Stimulated activated CD4-positive, alpha-beta T cell treated with anti-CD3 and anti-CD28 coated beads, Interleukin-1b, Interleukin-23, amount 100 ng/mL, for 4 hours (primary cell): ENCODE measurements at places on chromosomes 2 and 18.

DNA sequence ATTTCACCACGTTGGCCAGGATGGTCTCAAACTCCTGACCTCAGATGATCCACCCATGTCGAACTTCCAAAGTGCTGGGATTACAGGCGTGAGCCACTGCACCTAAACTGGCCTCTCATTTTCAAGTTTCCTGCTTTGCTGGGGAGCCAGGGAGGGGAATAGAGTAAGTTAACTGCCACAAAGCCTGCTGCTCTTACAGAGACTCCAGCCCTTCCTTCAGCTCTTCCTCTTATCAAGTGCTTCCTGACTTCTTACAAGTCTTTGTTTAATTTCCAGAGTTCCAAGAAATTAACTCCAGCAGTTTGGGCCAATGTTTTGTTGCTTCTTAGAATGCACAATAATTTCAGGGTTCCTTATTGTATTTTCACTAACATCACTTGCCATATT lies 24.3 kb upstream of the UBE2F start:
- DNase-seq = no peak

DNA sequence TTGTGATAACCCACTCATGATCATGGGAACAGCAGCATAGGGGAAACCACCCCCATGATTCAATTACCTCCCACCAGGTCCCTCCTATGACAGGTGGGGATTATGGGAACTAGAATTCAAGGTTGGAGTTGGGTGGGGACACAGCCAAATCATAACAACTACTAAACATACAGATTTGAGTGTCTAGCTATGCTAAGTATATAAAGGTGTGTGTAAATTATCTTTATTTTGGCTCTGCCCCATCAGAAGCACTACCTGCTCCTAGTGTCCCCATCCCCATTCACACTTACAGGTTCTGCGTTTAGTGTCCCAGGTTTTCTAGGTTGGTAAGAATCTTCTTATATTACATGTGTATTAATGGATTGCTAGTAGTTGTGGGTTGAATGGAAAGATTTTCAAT lies 464.7 kb downstream of the EPHA4 start:
- no peak for DNase-seq

DNA sequence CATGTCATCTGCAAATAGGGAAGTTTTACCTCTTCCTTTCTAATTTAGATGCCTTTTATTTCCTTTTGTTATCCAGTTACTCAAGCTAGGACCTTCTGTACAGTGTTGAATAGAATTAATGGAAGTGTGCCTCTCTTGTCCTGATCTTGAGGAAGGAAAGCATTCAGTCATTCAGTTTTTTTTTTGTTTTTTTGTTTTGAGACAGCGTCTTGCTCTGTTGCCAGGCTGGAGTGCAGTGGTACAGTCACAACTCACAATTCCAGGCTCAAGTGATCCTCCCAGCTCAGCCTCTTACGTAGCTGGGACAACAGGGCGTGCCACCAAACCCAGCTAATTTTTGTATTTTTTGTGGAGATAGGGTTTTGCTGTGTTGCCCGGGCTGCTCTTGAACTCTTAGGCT lies 203.9 kb upstream of the ALPP start:
- DNase-seq = no peak

DNA sequence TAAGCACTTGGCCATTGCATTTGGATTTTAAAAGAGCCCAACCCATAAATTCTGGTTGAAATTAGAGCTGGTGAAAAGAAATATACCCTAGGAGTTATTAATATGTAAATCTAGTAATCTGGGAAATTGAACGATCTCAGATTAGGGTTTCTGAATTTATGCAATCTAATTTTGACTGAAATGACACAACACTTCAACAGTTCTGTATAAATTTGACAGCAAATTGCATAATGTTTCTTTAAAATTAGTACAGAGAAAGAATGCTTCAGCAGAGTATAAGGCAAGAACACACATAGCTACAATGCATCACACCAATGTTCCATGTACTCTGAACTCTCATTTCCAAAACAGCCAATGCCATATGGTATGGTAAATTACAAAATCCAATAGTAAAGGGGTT lies 201.5 kb upstream of the ITGA4 start:
- DNase-seq = no peak

- peak; percentile 52 for DNase-seq
Measured at GRCh38 chr2:218168635-218169462, 2.1 kb upstream of the CXCR1 start.

- no peak for DNase-seq
Measured at GRCh38 chr18:61833978-61834377, 58.8 kb downstream of the RNF152 start.

DNA sequence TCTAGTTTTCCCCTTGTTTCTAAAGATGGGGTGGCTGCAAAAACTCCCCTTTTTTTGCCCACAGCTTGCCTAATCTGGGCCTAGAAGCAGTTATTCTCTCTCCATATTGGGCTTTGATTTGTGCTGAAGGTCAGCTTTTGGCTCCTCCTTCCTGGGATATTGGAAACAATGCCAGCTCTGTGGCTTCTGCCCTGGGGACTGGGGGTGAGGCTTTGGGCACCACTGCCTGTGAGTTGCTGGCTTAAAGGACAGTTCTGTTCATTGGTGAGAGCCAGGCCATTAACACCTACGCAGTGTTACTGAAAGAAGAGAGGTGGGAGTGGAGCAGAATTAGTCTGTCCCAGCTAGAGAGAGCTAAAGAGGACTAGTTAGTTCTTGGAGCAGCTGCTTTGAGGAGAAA lies 4.3 kb downstream of the UBXN2A start:
- DNase-seq = no peak

DNA sequence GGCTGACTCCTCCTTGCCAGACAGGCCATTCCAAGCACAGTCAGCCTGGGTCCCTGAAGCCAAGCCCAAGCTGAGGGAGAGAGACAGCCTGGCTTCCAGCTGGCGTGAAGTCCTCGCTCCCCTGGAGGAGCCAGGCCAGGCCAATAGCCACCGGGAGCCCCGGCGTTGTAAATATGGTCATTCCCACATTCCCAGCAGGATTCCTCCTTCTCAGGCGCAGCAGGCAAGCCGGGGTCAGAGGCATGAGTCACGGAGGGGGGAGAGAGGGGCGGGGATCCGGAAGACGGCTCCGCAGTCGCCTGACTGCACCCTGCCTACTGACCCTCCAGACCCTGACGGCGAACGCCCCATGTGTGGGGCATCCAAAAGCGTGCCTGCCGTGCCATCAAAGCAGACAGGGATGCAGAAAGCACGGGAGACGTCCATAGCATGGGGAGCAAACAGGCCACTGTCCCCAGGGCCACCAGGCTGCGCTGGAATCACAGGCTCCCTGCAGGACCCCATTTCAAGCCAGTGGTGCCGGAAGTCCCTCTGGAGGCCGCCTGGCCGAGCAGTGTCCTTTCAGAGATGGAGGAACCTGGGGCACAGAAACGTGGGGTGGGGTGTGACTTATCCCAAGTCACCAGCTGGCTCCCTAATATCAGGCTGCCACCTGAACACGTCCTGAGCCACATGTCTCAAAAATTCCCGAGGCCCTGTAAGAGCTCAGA lies 48.2 kb downstream of the TWIST2 start:
- no peak for DNase-seq

DNA sequence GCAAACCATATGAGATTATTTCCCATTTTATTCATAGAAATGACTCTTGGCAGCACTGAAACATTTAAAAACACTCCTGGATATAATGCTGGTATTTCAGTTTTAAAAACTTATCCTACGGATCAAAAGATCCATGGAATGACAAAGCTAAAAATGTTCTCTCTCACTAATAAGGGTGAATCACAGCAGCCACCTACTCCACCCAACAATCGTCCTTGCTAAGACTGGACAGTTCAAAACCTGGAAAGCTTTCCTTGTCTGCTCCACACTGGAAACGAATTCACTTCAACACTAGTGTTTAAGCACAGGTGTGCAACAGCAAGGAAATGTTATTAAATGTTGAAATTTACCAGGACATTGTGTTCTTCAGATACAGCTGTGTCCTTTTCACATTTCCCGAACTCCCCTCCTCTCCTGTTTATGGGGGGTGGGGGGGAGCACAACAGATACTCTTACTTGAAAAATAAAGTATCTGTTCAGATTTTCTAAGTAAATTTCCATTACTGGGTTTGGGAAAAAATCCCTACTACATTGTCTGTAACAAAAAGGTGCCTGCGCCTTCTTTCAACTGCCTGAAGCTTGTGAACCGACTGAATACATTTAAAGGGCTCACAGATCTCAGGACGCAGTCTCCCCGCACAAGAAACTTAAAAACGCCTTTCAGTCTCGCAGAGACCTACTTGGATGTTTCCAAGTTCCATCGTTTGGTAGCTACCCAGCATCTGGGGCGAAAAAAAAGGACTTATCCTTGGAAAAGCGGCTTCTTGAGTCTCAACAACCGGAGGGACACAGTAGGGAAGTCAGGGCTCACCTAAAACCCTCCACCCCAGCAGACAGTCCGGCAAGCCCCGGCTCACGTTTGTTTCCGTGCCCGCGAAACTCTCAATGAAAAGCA lies 1.3 kb downstream of the YWHAQ start:
- DNase-seq = no peak

DNA sequence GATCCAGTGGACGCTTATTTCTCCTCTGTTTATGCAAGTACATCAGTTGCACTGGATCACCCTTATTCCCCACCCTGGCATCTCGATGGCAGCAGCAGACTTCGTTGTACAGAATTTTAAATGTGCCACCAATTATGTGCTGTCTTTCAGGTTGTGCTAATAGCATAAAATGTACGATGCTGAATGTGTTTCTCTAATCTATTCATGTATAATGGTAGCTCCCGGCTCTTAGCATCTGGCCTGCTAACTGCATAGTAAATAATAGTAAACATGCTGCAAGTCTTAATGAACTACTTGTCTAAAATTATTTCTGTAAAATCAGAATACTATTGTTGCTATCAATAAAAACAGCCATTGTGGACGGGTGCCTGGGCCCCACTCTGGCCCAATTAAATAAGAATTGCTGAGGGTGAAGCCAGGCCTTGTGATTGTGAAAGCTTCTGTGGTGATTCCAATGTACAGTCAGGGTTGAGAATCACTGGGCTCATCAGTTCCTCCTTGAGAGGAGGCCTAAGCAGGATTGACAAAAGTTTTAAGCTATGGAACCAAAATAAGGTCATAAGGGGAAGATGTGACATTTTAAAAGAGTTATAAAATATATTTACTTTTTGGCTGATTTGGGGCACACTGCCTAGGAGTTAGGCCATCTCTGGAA lies 14.4 kb upstream of the MYO3B start:
- DNase-seq = no peak

- no peak for DNase-seq
Measured at GRCh38 chr18:75489493-75490190, 62.1 kb upstream of the SMIM21 start.

DNA sequence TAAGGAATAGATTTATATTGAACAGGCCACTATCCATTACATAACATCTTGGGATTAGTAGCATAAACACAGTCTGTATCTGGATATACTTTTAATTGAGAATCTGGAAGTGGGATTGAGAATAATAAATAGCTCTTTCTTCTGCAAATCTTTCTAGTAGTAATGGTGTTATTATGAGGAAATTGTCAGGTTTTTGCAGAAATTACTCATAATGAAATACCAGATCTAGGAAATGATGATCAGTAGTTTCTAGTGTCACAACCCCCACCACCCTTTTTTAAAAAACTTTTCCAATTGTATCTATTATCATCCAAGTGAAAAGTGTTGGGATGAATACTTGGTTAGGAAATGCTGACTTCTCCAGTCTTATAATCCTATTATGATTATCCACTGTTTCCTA lies 18.7 kb downstream of the NBEAL1 start:
- DNase-seq = no peak

DNA sequence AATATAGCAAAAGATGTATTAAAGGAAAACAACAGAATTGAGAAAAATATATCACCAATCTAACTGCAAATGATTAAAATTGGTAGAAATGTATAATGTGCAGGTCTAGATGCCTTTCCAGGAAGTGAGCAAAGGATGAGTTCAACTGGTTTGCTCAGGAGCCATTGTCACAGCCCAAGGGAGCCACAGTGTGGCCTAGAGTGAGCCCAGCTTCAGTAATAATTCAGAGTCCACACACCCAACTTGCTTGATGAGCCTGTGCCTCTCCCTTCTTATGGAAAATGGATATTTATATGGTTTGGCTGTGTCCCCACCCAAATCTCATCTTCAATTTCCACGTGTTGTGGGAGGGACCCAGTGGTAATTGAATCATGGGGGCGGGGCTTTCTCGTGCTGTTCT lies 92.2 kb upstream of the ASAP2 start:
- no peak for DNase-seq

- DNase-seq = no peak
Measured at GRCh38 chr2:30162806-30163205, 16.0 kb downstream of the YPEL5 start.

DNA sequence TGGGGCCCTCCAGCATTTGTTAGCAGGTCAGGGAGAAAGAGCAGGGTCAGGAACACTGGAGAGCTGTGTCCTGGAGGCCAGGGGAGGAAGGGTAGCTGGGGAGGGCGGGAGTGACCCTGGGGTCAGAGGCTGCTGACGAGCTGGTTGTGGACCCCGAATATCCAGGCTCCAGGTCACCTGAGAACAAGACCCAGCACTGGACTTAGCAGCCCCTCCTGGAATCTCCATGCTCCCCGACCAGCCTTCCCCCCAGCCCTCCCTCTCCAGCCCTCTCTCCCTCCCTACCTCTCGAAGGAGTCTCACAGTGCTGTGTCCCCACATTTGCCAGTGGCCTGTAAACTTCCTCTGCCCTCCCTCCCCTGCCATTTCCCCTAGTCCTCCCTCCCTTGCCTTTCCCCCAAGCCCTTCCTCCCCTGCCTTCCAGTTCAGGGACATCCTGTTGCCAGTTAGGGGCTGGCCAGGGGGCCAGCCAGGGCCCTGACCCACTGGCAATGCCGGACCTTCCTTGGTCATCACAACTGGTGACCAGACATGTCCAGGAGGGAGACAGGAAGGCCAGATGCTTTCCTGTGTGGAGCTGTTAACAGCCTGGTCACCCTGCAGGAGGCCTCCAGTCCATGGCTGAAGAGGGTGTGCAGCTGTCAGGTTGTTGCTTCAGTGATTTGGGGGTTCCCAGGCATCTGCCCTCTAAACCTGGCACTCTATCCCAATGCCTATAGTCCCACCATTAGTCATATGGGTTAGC lies 50.0 kb upstream of the FAHD2A start:
- DNase-seq = no peak

DNA sequence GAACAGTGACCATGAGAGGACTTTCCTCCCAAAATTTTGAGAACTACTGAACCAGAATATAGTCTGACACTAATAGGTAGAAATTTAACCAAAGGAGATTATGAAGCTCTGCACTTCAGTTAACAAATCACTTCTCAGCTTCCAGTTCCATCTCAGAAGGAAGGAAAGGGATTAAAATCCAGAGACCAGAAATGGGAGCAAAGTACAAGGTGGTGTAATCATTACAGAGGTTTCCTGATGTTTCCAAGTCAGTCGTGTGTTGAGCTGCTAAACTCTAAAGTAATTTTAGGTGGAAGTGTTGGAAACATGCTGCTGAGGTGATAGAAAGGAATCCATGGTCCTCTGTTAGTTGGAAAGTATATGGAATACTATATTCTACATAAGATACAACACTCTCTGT lies 10.8 kb downstream of the TYMS start:
- no peak for DNase-seq

DNA sequence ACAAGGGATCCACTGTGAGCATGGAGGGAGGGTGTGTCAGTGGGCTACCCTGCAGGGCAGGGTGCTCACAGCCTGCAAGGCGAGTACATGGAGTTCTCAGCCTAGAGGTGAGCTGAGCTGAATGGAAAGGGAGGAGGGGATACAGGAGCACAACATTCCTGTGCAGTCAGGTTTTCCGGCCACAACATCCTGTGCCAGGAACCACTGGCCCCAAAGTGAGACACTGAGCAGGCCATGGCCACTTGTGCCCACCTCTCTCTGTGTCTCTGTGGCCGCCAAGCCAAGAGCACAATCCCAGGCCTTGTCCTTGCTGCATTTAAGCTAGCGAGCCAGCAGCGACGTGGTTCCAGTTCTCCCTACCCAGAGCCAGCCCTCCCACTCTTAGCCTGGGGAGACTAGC lies 6.1 kb downstream of the DOK1 start:
- no peak for DNase-seq
